Cerebellar cortex (tissue), 1 donor: ENCODE measurements at places on chromosomes 12 and 14.

DNA sequence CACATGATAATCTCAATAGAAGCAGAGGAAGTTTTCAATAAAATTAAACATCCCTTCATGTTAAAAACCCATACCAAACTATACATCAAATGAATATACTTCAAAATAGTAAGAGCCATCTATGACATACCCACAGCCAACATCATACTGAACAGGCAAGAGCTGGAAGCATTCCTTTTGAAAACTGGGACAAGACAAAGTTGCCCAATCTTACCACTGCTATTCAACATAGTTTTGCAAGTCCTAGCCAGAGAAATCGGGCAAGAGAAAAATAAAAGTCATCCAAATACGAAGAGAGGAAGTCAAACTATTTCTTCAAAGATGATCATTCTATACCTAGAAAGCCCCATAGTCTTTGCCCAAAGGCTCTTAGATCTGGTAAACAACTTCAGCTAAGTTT, 454.7 kb upstream of the PRICKLE1 start:
- no peak for DNase-seq

DNA sequence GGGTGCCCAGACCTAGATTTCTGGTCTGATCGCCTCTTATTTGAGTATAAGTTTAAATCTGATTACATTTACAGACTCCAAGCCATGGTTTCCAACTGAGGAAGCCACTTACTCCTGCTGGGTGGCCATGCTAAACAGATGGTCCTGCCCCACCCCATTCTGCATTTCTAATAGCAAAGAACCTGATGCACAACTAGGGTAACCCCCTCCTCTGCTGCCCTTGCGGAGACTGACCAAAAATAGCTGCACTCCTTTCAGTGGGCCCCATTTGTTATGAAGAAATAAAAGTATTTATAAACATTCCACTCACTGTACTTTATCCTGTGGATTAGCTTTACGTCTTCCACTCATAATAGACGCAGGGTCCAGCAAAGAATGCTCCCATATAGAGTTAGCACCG, 6.8 kb downstream of the GIT2 start:
- peak; percentile 56 for DNase-seq

DNA sequence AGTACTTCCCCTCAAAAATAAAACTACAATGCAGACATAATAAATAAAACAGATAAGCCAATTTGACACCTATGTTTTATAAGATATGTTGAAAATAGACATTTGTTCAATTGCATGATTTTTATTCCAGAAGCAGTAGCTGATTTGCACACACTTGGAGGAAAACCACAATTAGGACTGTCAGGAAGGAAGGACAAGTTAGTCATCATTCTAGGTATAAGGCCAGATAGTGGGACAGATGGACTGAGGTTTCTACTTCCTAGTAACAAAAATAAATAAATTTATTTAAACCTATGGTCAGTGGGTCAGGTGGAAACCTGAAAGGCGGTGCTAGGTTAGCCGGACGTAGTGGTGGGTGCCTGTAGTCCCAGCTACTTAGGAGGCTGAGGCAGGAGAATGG, 141.8 kb upstream of the RASSF8 start:
- no peak for DNase-seq

GRCh38 chr14:104406831-104407230, 172.7 kb upstream of the C14orf180 start:
- no peak for DNase-seq

DNA sequence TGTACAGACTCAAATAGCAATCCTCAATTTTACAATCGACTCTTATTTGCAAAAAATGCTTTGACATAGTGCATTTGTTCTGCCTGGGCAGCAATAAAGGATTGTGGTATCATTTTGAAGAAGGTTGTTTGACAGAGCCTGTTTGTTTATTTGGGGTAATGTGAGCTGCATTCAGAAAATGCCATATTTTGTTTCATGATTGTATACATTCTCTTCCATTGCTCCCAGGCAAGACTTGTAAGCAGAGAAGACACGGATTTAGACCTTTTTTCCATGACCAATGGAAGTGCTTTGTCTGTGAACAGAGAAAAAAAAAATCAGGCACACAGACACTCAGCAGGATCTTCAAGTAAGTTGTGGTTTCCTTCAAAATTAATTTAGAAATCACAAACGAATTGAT, 35.5 kb upstream of the ALX1 start:
- DNase-seq = no peak

- no peak for DNase-seq
Measured at GRCh38 chr12:480831-481816, 21.4 kb downstream of the B4GALNT3 start.
